ENCODE measurements at places on chromosomes 7 and 10.

- no peak for DNase-seq
Observed at GRCh38 chr7:128172963-128173362, 68.1 kb upstream of the LEP start.

DNA sequence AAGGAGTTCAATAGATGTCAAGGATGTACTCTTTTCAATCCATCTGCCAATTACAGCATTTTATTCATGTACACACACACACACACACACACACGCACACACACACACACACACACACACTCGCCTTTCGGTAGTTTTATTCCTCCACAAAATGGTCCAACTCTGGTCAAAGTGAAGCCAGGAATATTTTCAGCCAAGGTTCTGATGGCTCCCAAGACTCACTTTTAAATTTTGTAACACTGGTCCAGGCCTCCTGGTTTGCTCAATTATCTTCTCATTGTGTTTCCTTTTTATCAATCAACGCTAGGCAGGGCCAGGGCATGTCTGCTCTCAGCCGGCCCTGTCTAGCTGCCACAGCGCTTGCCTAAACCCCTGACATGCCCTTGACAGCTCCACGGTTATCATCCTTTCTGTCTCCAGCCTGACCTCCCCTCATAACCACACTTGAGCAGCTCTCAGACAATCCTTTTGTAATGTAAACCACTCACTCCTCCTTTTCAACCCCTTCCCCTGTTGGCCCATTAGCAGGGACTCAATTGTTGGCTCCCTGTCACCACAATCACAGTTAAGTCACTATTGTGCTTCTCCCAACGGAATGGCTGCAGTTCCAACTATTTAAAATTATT is 115.1 kb downstream of the ICA1 start:
- DNase-seq: no peak

DNA sequence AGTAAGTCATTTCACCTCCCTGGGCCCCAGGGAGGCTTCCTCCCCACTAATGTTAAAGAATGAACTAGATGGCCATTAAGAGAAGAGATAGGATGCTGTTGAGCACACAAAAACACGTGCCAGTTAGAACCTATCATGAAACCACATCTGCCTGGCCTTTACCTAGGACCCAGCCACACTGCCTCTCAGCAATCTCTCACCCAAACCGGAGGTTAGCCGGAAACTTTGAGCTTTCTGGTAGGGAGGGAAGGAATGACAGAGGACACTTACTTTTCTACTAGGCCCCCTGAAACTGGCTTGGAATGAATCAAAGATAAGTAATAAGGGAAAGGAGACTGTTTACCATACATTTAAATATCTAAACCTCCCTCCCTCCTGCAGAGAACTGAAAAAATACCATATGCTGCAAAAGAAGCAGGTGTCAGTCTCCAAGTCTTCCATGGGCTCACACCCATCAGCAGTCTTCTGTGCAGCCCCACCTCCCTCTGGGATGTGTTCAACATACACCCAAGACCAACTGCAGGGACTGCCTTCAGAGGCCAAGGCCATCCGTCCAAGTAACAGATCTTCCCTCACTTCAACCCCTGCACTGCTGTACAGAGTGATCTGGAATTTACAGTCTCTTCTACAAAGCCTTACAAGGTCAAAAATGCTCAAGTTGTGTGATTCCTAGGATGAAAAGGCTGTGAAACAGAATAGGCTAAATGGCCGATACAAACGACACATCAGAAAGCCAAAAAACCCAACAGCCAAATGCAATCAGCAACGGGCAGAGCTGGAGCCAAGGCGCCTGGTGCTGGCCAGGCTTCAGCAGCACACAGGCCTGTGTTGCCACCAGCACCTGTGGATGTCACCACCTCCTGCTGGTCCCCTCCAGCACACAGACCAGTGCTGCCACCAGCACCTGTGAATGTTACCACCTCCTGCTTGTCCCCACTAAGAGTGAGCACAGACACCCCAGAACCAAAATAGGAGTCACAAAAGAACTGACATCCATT is 42.4 kb downstream of the SORBS1 start:
- no peak for DNase-seq

- DNase-seq: no peak
Observed at GRCh38 chr7:11239316-11239715, 265.6 kb downstream of the PHF14 start.

DNA sequence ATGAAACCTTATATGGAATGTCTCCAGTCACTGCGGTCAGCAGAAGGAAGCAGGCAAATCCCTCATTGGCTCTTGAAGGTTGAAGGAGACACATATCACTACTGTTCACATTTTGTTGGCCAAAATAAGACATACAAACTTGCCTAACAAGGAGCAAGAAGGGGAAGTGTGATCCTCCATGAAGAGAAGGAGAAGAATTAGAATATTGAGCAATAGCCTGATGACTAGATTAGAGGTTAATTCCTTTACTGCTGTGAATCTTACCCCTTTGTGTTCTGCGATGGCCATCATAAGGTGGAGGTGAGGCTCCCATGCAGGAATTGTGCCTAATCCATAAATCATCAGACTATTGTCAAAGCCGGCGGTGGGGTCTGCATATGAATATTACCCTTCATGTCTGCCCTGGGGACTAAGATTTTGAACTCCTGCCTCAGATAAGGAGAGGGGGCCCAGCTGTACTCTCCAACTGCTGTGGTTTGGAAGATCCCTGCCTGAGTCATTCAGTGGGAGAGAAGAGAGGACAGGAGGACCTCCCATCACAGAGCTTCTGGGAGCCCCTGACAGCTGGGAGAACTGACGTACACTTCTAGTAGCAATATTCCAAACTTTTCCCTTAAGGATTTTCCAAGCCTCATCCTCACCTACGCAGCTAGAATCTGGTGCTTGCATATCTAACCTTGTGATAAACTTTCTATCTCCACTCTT is 398.5 kb downstream of the REEP3 start:
- DNase-seq: no peak

GRCh38 chr10:80500572-80501380 is 36.9 kb upstream of the SH2D4B start:
- no peak for DNase-seq

- DNase-seq: no peak
Observed at GRCh38 chr10:47051741-47052238, 140.6 kb downstream of the PTPN20 start.

DNA sequence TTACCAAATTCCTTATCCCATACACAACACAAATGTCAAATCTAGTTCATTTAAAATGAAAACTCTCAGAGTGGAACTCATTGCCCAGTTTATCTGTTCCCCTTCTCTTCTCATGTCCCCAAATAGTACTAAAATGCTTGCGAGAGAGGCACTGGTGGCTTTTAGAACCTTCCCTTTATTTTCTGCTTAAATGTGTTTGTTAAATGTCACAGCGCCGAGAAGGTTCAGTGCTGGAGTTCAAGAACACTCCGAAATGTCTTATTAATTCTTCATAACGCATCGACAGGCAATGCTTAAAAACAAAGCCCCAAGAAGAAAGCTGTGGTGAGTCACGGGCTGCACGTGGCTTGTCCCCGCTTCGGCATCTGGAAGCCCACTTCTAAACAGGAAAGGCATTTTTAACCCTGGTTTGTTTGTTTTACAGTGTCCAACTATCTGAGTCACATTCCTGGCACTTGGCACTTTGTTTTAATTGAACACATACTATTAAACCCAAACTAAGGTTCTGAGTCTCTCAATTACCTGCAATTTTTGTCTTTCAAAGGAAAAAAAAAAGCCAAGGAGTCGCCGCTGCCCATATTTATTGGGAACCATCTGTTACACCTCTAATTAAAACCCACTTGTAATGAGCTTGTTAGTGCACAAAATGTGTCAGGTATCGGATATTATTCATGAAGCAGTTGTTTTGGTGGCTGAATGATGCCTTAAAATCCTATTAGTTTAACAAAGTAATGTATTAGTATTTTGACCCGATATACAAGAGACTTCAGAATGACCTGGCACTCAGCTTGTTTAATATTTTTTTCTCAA is 49.9 kb upstream of the MGMT start:
- DNase-seq: no peak

- DNase-seq: no peak
Observed at GRCh38 chr10:50625649-50626132, 1.9 kb upstream of the SGMS1 start.

DNA sequence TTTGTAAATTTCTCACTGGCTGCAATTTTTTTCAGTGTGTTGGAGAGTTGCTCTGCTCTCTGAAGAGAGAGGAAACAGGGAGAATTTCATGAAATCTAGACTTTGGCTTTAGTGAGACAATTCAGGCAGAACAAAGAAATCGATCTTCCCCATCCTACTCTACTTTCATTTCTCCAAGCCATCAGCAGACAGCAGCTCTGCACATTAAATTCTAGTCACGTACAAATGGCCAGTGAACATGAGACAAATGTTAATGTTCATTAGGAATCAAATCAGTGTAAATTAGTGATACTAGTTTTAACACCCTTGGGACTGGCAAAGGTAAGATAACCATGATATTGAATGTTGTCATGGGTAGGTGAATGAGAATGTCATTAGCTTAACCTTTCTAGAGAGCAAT is 140.8 kb downstream of the ANLN start:
- DNase-seq: no peak

GRCh38 chr7:6228361-6229229 is 43.8 kb downstream of the CYTH3 start:
- no peak for DNase-seq

GRCh38 chr10:68526634-68527307 is 552 bp downstream of the SLC25A16 start:
- DNase-seq: no peak

DNA sequence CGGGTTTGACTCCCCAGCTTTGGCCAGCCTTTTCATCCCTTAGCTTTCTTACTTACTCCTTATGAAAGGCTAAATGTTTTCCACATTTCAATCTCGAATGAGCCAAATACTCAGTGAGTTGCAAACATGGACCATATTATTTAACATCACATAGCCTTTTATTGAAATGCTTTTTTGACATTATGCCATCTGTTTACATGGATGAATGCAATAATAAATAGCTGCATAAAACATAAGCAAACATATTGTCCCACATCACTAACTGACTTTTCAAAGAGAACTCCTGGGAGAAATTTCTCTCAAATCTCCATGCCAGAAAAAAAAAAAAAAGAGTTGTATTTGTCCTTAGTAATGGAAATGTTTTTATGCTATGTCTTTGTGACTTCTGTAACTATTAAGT is 134.9 kb downstream of the LSMEM1 start:
- no peak for DNase-seq

DNA sequence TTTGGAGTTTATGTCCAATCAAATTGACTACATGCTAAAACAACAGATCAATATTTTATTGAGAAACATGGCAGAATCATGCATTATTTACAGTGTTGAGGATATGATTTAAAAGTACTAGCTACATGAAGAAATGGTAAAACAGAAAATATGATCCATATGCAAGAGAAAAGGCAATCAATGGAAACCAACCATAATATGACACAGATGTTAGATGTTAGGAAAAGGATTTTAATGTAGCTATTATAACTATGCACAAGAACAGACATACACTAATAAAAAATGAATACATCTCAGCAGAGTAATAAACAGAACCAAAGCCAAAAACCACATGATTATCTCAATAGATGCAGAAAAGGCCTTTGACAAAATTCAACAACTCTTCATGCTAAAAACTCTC is 166.2 kb upstream of the CACNA2D1 start:
- DNase-seq: no peak

Measured in stimulated activated CD8-positive, alpha-beta memory T cell treated with anti-CD3 and anti-CD28 coated beads, Interleukin-7, amount 100 ng/mL, for 1 hour (primary cell).